ENCODE measurements at places on chromosomes 7 and 10.

- DNase-seq = no peak
These were observed 105.4 kb upstream of the LAMB4 start for GRCh38 chr7:108235451-108236061.

DNA sequence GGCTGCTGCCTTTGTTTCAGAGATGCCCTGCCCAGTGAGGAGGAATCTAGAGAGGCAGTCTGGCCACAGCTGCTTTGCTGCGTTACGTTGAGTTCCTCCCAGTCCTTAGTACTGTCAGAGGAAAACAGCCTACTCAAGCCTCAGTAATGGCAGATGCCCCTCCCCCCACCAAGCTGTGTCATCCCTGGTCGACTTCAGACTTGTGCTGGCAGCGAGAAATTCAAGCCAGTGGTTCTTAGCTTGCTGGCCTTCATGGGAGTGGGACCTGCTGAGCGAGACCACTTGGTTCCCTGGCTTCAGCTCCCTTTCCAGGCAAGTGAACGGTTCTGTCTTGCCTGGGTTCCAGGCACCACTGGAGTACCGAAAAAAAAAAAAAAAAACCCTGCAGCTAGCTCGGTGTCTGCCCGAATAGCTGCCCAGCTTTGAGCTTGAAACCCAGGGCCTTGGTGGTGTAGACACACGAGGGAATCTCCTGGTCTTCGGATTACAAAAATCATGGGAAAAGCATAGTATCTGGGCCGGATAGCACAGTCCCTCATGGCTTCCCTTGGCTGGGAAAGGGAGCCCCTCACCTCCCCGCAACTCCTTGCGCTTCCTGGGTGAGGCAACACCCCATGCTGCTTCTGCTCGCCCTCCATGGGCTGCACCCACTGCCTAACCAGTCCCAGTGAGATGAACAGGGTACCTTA, 9.1 kb downstream of the SDHAF3 start:
- DNase-seq = no peak

DNA sequence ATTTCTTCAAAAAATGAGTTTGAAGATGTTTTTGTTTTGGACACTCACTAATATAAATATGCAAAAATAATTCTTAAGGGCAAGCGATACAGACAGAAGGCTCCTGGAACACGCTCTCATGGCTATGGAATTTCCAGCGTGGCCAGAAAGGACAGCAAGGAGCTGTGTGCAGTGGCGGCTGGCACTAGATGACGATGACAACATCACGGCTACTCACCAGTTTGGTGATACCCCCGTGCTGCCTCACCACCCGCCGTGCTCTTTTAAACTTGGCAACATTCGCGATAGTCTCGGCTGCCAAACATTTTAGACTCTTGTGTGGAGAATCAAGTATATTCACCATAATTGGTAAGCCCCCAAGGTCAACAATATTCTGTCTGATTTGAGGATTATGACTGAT, 54.9 kb downstream of the ODAD2 start:
- no peak for DNase-seq

GRCh38 chr10:101832325-101832771, 11.3 kb downstream of the KCNIP2 start:
- no peak for DNase-seq

DNA sequence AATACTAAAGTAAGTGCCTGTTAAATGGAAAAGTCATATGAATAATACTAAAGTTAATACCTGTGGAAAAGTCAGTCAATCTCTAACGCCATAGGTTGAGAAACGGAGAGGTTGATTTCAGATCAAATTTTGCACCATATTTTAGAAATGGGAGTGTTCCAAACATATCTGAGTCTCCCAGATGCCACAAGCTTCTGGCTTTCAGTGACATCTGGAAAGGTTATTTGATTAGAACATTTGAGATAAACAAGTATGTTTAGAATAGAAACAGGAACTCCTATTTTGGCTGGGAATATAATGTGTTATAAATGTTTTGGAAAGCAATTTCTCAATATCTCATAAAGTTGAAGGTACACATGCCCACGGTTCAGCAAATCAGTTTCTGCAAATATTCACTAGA, 5.8 kb downstream of the MACC1 start:
- no peak for DNase-seq

DNA sequence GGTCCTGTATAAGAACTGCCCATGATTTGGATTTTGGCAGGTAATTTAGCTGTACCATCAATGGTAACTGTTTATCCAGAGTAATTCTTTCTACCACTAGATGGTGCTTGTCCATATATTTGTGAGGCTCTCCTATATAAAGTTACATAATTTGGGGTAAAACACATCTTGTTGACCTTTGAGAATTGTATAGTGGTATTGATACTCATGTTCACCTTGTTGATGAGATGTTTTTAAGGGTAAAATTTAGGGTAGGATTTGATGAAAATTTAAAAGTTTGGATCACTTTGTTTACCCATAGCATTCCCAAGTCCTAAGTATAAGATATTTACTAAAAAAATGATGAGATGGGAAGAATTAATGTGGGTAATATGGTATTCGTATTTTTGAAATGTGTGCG, 31.6 kb downstream of the ST7 start:
- no peak for DNase-seq

DNA sequence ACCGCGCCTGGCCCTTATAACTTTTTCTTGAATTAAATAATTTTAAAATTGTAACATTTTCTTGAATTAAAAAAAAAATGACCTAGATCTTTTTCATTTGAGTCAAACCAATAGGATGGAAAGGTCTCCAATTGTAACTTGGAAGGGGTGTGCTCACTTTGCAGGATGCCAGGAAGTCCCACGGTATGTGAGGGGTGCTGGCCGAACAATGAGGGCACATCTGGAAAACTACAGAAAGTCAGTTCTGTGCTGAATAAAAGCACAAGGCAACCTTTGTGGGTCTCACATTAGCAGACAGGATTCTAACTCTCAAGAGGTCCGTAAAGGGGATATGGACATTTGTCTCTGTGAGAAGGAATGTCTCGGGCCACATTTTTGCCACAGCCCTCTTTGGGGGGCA, 52.8 kb upstream of the PDLIM1 start:
- DNase-seq = no peak

DNA sequence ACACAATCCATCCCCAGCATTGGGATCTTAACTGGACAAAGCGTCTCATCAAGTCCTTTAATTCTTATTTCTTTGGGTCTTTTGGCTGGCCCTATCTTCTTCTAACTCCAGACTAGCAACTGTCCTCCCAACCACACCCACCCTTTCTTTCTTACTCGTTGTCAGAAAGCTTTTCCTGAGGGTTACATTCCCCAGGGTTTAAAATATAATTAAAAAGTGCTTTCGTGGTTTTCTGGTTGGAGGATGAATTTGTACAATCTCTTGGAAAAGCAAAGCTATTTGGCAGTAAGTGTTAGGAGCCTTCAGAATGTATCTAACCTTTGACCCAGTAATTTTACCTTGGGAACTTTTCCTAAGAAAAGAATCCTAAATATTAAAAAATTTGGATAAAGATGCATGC, 10.4 kb upstream of the ITGB8 start:
- no peak for DNase-seq

DNA sequence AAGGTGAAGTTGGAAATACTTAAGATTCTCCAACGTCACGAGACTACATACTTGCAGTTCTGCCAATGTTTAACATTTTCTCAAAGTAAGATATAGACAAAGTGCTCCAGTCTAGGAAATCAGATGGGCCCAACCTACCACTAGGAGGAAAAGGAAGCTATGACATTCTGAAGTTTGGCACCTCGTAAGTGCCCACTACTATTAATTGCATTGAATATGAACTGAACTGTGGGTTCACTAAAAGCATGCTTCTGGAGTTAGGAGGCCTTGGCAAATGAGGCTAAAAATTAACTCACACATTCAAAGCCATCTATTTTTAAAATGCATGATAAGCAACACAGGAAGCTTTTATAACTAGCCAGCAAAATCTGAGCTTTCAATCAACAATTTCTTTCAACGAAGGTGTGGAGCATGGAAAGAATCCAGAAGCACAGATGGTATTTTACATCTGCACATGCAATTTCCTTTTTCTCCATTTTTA, 149.7 kb downstream of the LRRTM3 start:
- DNase-seq = no peak

- DNase-seq = no peak
These were observed 238.6 kb downstream of the WDR37 start for GRCh38 chr10:1294748-1295147.

- DNase-seq = no peak
These were observed 36.7 kb downstream of the SLIT1 start for GRCh38 chr10:97149079-97149531.

- DNase-seq = no peak
These were observed 3.8 kb upstream of the MRC1 start for GRCh38 chr10:17805330-17805729.

DNA sequence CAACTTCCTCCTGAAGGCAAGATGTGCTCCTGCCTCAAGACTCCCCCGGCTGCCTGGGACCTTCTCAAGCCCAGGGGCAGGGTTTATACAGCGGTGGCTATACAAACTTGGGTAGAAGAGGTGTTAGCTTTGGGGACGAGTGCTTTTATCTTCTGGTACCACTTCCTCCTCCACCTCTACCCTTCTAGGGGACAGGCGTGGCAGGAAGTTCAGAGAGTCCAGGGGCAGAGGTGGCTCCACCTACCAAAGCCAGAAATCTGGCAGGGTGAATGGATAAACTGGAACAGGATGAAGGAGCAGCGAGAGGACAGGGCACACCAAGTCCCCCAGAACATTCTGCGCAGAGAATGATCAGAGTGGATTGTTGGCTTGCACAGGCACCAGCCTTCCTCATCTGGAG, 24.0 kb upstream of the TM9SF3 start:
- DNase-seq = no peak

DNA sequence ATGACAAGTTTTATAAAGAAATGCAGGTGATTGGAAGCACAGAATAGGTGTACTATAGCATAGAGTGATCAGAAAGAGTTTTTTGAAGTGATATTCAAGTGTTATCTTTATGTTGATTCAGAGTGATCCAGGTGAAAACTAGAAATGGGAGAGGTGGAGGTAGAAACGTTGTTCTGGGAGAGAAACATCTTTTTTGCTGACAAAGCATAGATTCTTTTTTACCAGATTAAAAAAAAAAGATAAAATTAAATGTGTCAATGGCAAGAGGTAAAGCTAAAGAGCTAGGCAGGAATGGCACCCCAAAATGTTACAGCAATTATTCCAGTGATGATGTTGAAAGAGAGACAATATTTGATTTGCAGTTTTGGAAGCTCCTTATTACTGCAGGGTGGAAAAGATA, 12.6 kb upstream of the VSTM2A start:
- DNase-seq = no peak

DNA sequence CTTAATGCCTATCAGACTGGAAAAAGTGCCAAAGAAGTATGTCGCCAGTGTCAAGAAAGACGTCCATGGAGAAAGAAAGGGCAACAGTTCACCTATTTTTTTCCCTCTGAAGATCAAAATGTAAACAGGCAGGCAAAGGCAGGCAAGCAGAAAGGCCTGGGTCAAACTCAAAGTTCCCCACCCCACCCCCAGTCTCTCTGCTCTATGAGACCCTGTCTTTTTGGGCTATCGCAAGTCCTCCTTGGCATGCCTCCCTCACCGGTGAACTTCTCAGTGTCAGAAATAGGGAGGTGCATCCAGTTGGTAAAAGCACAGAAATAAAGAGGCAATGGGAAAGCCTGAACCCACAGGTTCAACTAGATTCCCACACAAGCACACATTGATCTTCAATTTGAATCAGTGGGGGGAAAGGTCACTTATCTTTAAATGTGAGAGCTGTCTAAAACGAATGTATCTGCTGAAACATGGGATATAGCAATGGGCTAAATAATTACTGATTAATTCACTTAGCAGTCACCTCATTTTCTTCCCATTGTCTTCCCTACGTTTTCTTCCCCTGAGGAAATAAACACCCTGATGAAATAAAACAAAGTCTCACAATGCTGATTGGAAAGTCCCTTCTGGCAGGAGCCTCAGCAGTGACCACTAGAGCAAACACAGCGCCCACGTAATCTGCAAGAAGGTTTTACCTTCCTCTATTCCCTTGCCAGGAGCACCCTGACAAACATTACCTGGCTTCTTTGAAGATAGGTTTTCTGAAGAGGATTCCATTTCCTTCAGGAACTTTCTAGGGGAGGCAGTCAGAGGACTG, 31.1 kb downstream of the JAZF1 start:
- no peak for DNase-seq

- no peak for DNase-seq
These were observed 39.4 kb downstream of the SYPL1 start for GRCh38 chr7:106072715-106073091.

- DNase-seq = no peak
These were observed 5.5 kb downstream of the NKX2-3 start for GRCh38 chr10:99537989-99538917.

DNA sequence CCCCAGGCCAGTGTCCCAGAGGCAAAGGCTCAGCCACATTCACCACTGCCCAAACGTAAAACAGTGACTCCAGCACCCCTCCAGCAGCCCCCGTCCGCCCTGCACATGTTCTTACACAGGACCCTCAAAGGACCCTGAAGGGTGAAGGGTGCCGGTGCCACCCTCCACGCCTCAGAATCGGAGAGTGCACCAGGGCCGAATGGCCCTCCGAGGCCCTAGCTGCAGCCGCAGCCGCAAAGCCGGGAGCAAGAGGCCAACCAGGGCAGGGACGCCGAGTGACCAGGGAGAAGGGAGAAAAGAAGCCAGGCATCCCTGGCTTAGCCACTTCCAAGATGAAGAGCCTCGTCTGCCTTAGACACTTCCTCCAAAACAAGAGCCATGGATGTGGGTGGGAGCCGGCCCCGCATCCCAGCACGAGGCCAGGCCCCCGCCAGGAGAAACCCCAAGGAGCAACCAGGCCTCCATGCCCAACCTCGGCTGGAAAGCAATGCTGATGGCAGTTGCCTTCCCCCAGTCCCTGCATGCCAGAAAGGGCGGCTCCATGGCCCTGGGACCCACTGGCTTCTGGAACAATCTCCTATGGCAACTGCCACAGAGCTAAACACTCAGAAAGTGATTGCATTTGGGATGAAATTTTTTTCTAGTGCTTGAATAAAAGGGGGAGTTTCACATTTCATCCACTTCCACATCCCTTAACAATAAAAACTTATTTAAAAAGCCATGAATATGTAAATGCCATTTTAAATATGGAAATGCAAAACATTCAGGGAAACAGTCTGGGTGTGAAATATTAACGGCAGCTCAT, 92.3 kb downstream of the MAD1L1 start:
- no peak for DNase-seq

- no peak for DNase-seq
These were observed 96.8 kb downstream of the PPP1R3C start for GRCh38 chr10:91536111-91536510.

DNA sequence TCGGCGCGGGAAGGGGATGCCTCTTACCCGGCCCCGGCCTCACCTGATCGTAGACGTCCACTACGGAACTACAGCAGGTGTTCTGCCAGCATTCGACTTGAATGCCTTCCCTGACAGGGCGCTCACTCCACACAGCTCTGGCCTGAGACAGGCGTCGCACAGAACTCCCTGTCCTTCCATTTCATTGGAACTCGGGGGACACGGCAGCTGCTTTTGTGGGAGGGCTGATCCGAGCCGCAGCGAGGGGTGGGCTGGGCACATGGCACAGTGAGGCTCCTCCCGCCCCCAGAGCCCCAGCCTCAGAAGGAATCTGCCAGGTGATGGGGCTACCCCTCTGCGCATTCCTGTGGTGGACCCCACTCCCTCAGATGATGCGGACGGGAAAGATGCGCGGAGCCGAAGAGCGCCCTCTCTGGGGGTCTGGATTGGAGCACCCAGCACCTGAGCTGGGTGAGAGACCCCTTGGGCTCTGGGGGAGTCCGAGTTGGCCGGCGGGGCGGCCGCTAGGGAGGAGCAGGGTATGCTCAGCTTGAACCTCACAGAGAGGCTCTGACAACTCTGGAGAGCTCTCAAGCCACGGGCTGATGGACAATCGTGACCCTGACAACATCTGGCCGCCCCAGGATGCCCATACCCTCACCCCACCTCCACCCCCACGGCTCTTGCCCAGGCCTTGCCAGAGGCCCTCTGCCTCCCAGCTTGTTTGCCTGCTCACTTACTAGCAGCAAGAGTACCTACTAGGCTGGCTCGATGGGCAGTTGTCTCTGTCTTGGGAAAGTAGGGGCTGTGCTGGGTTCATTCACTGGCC, 36.6 kb downstream of the RASGEF1A start:
- no peak for DNase-seq
